ENCODE measurements at places on chromosomes 11 and 22.

GRCh38 chr11:124519850-124520549 is 23.5 kb downstream of the OR8B12 start:
- DNase-seq = no peak

DNA sequence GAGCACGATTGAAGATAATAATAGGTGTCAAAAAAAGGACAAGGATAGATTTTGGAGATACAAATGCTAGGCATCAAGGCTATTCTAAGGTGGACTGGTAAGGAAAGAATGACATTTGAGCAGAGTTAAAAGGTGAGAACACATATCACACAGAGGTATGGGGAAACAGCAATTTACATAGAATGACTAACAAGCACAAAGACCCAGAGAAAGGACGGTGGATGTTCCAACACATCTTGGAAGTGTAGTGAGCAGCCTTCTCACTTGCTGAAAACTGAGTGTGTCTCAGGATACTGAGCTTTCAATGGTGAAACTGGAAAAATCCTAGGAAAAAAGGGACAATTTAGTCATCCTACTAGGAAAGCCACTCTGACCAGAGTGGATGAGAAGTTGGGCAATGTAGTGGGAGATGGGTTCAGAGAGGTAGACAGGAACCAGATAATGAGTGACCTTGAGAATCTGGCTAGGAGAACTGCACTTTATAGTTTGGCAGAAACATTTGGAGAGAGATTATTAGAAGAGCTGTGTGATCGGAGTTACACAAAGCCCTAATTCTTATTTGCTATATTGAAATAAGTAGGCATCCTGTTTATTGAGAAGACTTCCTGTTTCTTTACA is 706.0 kb downstream of the KCNA4 start:
- DNase-seq = no peak

- DNase-seq = no peak
These were observed 30.2 kb upstream of the CFAP300 start for GRCh38 chr11:102017026-102017425.

DNA sequence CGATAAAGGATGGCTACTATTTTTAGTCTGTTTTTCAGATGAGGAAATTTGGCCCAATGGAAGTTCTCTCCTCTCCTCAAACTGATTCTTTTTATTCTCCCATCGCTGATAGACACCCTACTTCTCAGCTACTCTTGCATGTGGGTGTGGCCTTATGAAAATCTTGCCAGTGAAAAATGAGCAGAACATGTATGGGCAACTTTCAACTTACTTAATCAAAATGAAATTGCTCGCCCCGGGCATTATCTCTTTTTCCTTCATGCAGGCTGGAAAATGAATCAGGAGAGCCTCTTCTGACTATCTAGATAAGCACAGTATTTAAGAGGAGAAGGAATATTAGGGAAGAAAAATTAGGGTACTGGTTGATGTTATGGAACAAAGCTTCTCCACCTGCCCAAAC is 2354.7 kb upstream of the RAG2 start:
- no peak for DNase-seq

DNA sequence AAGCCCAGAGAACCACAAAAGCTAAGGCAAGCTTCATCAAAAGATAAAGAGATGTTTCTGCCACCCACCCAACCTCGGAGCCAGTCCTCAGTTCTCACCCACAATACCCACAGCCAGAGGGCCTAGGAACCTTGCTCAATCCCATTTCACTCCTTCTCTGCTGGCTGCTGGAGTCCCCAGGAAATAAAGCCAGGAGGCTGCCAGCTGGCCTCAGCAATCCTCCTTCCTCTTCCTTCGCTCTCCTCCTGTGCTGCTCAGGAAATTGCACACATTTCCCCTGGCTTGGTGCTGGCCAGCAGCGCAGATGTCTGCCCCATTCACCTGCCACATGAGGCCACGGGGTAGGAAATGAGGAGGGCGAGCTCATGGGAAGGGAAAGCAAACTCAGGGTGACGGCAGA is 91.8 kb upstream of the LDLRAD3 start:
- no peak for DNase-seq

DNA sequence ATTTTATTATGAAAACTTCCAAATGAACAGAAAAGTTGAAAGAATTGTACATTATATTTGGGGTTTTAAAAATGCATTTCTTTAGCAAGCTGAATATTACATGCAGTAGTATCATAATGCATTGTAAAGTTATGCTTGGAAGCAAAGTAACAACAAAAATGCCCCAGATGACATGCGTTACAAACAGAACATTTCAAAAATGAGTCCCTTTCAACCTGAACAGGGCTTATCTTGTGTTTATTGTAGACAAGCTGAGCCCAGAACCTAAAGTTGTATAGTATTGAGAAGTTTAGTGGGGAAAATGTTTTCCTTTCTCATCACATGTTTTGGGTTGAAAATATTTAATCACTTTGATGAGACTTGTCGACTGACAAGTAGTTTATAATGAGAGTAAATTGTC is 68.8 kb downstream of the CECR2 start:
- no peak for DNase-seq

GRCh38 chr11:96204721-96205459 is 138.1 kb downstream of the MAML2 start:
- peak; percentile 22 for DNase-seq

DNA sequence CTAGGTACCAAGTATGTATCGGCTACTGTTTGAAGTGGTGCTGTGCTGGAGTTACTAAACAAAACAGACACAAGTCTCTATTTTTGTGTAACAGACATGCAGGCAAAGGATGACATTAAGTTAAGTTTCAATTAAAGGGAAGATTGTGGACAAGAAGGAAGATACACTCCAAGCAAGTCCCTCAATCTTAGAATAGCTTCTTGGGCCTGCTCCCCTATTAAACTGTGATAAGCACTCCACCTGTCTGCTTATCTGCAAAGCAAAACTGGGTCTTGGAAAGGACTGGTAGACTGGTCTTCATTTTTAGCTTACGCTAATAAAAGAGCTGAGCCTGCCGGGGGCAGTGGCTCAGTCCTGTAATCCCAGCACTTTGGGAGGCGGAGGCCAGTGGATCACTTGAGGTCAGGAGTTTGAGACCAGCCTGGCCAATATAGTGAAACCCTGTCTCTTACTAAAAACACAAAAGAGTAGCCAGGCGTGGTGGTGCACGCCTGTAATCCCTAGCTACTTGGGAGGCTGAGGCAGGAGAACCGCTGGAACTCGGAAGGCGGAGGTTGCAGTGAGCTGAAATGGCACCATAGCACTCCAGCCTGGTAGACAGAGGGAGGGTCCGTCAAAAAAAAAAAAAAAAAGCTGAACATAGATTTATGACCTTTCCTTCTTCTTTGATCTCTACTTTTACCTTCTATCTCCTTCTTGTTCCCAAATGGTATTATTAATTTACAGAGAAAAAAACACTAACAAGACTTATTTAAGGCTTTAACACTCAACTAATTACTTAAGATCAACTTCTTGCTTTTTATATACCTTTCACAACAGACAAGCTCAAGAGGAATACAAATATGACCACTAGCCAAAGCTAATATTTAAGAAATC is 4.1 kb downstream of the DDX17 start:
- no peak for DNase-seq

- DNase-seq = no peak
These were observed 35.6 kb downstream of the BMAL1 start for GRCh38 chr11:13313005-13313819.

- no peak for DNase-seq
These were observed 2.4 kb upstream of the ASCC2 start for GRCh38 chr22:29840498-29840897.

- no peak for DNase-seq
These were observed 19.2 kb upstream of the MUC5B start for GRCh38 chr11:1203505-1204271.

- DNase-seq = no peak
These were observed 32.3 kb downstream of the ARHGAP42 start for GRCh38 chr11:100719362-100719761.

DNA sequence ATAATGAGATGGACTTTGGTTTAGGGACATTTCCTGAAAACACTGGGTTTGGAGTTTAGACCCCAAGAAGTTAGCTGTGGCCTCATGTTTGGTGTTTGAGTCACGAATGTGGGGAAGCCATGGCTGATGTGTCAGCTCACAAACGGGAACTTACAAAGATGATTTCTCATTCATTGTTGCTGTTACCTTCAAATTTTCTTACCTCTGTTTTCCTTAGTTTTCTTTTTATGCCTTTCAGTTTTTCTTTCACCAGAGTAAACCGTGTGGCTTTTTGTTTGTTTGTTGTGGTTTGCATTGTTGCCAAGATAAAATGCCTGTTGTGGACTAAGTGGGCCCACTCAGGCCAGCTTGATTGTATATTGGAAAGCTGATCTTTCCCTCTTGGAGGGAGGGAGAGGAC is 89.1 kb downstream of the SWAP70 start:
- no peak for DNase-seq

- no peak for DNase-seq
These were observed 388.4 kb upstream of the DDI1 start for GRCh38 chr11:103648054-103648453.

DNA sequence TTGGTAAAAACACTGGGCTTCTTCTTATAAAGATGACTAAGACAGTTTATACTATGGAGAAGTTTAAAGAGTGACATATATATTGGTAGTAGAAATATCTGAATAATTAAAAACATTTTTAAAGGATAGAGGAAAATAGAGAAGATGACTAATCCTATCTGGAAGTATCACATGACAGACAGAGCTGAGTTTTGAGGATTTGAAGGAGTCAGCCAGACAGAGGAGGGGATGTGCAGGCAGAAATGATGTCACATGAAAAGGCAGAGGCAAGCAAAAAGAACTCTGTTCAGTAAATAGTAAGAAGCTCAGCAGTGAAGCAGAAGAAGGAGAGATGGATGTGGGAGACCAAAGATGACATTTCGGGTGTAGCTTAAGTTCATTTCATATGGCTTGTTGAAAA is 1.6 kb downstream of the OR10A2 start:
- no peak for DNase-seq

DNA sequence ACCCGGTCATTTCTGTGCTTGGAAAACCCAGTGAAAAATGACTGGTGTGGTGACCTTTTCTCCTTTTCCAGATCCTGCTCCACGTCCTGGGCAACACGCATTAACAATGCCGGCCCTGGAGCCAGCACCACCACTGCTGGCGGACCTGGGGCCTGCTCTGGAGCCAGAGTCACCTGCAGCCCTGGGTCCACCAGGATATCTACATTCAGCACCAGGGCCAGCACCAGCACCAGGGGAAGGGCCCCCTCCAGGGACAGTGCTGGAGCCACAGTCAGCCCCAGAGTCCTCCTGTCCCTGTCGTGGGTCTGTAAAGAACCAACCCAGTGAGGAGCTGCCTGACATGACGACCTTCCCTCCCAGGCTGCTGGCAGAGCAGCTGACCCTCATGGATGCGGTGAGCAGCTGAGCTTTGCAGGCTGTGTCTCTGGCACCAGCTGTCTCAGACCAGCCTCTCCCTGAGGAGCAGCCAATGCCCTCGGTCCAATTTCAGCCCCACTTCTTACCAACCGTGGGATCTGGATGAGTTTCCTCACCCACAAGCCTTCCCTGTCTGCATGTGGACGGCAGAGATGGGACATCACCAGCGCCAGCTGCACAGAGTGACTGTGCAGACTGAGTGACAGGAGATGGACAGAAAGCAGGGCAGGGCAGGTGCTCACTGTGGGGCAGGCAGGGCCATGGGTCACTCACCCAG is 1.9 kb downstream of the RGL4 start:
- DNase-seq = no peak

GRCh38 chr11:305844-306211 is 1.8 kb upstream of the IFITM2 start:
- no peak for DNase-seq

GRCh38 chr11:62883673-62884072 is 3.0 kb downstream of the SLC3A2 start:
- DNase-seq = no peak

- DNase-seq = no peak
These were observed 107.1 kb downstream of the BCR start for GRCh38 chr22:23287136-23288095.

DNA sequence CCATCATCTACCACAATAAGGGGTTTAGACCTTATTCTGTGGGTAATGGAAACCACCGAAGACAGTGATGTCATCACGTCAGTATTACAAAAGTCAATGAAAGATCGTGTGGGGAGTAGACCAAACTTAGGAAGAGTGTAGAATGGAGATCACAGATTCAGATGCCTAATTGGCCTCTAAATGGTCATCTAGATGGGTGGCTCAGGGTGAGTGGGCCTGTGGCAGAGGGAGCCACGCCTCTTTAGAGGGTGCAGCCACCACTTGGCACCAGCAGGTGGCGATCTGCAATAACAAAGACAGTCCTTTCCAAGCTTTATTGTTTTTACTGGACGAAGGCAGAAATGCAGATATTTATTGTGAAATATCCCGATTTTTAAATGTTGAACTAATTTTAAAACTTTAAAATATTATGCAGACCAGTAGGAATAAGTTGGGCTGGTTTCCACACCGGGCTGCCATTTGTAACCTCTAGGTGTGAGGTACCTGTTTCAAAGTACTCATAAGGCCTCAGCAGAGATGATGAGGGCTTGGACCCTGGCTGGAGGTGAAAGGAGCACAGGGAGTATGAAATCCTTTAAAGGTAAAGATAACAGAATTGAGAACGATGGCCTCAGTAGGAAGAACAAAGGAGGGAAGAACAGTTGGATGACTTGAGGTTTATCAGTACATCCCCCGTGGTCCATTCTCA is 222.0 kb downstream of the DBX1 start:
- DNase-seq = no peak

DNA sequence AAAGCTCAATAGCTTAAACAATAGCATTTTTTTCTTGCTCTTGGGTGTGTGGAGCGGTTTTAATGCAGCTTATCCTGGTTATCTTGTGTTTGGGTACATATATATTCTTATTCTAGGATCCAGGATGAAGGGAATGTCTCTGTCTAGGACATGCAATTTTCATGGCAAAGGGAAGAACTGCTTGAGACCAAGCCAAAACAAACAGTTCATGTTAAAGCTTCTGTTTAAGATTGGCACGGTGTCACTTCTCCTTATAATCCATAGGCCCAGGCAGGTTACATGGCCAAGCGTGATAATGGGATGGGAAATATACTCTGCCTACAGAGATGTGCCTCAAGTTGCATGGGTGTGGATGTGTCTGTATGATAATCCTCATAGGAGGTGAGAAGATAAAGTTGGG is 177.1 kb upstream of the PGR start:
- DNase-seq = no peak

DNA sequence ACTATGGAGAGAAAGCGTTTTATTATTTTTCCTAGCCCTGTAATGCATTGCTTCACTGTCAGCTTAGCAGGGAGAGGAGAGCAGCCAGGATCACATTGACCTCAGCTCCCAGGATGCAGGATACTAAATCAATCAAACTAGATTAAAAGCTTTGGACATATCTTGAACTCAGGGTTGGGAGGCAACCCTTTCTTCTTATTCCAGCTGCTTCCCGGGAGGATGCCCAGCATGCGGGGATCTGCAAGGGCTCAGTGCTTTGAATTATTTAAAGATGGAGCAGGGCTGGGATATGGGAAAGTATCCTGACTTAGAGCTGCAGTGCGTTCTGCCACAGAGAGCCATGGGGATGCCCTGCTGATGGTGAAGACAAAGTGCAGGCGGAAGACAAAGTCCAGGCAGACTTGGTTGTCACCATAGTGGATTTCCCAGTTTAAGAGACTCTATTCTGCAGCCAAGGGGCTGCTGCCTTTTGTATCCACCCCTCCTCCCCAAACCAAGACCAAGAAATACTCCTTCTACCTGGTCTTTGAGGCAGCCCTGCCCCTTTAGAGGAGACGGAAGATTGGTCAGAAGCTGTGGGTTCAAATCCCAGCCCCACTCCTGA is 1035.0 kb downstream of the TBC1D22A start:
- no peak for DNase-seq

Data from DMS79 treated with DMSO at 0.1 percent for 48 hours (cell line).